CD4-positive, CD25-positive, alpha-beta regulatory T cell (primary cell): ENCODE measurements at places on chromosomes 4 and X. TPM values are rescaled to one million over a fixed set of nuclear protein-coding genes. Genes with fewer than 3 reads are reported as not detected.
A peak's percentile ranks its signal among the peaks of the same experiment; 100 is the strongest.

GRCh38 chrX:87003031-87003430 is 514.6 kb upstream of the KLHL4 start:
- no peak for DNase-seq
- no peaks in the 10 kb centered on the region for H3K27me3 ChIP-seq
- no peak overlapping the region for H3K4me3 ChIP-seq

DNA sequence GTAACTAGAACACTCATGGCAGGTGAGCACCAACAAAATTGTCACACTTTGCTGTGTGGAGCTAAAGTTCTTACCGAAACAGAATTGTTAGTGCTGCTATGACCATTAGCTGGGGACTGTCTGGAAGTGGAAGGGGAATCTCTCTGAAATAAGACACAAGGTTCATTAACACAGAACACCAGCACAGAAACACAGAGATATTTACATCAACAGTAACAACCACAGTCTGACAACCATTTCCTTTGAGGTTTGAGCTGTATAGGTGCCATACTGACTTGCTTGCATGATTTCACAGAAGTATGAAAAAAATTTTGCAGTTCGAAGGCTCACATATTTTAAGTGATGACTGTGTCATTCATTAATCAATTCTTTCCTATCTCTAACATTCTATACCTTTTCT is 109.8 kb downstream of the NYX start:
- H3K4me3 ChIP-seq = peak overlapping the region; percentile 42
- peak overlapping the region; percentile 69 for H3K27ac ChIP-seq
- peaks cover 20% of the 10 kb centered on the region for H3K36me3 ChIP-seq
- DNase-seq = peak; percentile 49
- H3K4me1 ChIP-seq = peaks cover 35% of the 10 kb centered on the region
- no peaks in the 10 kb centered on the region for H3K27me3 ChIP-seq

- H3K36me3 ChIP-seq = no peaks in the 10 kb centered on the region
- no peaks in the 10 kb centered on the region for H3K4me1 ChIP-seq
- H3K27ac ChIP-seq = no peak overlapping the region
- DNase-seq = no peak
- H3K4me3 ChIP-seq = no peak overlapping the region
Observed at GRCh38 chr4:140743194-140743931, 12.8 kb downstream of the TBC1D9 start.

GRCh38 chr4:179344861-179345260 is 1902.6 kb upstream of the AGA start:
- H3K36me3 ChIP-seq = no peaks in the 10 kb centered on the region

GRCh38 chr4:10081218-10081606 is 35.4 kb downstream of the WDR1 start:
- peaks cover 99% of the 10 kb centered on the region for H3K36me3 ChIP-seq
- no peak overlapping the region for H3K27ac ChIP-seq

- H3K4me3 ChIP-seq = no peak overlapping the region
- H3K4me1 ChIP-seq = no peaks in the 10 kb centered on the region
- no peak overlapping the region for H3K27ac ChIP-seq
Observed at GRCh38 chrX:153708415-153708814, 15.8 kb downstream of the BCAP31 start.

GRCh38 chrX:5559386-5559785 is 669.3 kb downstream of the NLGN4X start:
- H3K36me3 ChIP-seq = no peaks in the 10 kb centered on the region
- no peak overlapping the region for H3K27ac ChIP-seq
- no peak overlapping the region for H3K4me3 ChIP-seq
- H3K4me1 ChIP-seq = no peaks in the 10 kb centered on the region
- DNase-seq = no peak

DNA sequence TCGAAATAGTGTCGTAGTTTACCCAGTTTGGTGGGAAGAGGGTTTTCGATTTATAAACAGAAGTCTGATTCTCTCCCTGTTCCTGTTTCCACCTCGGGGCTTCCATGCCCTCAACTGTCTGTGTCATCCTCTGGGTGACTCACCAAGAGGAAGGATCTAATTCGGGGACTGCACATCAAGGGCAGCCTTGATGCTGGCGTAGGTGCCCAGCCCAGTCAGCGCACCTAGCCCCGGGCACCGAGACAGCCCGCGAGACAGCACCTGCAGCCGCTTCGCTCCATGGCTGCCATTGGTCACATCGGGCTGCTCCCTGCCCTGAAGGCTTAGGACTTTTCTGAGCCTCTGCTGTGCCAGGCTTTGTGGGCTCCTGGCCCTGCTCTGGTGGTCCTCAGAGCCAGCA is 7.7 kb downstream of the ABCD1 start:
- H3K4me3 ChIP-seq = no peak overlapping the region
- no peaks in the 10 kb centered on the region for H3K36me3 ChIP-seq
- DNase-seq = no peak
- H3K4me1 ChIP-seq = peaks cover 5% of the 10 kb centered on the region

DNA sequence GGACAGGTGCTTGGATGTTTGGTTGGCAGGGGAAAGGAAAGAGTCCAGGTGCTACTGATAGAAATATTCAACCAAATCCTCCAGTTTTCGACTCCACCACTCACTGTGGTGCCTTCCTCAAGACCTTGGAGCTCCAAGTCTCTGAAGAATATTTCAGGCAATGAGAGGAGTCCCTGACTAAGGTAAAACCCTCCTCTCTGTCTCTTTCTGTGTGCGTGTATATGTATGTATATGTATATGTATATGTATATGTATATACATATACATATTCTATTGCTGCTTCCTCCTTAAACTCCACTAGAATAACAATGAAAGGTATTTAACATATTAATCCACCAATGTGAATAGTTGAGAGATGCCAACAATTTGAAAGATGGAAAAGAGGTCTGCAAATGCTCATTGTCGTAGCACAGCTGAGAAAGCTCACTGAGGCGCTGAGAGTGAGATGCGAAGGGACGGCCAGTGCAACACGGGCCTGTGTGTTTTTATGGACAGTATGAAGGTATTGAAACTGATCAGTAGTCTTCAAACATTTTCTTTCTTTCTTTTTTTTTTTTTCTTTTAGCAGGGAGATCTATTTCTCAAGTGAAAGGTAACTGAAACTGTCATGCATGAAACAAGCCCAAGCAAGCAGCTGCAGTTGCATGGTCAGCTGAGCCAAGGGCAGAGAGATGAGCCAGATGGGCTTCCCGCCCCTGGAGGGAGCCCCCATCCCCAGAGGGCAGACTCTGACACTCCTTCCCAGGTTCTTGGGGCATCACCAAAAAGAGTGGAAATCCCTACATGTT is 41.1 kb upstream of the HS3ST1 start:
- H3K27ac ChIP-seq = peak overlapping the region; percentile 83
- H3K27me3 ChIP-seq = no peaks in the 10 kb centered on the region
- no peaks in the 10 kb centered on the region for H3K36me3 ChIP-seq
- H3K4me3 ChIP-seq = no peak overlapping the region

- no peaks in the 10 kb centered on the region for H3K4me1 ChIP-seq
- H3K36me3 ChIP-seq = no peaks in the 10 kb centered on the region
- H3K4me3 ChIP-seq = no peak overlapping the region
- DNase-seq = peak; percentile 6
- no peak overlapping the region for H3K27ac ChIP-seq
Observed at GRCh38 chrX:78024349-78025059, 55.1 kb upstream of the PGAM4 start.

DNA sequence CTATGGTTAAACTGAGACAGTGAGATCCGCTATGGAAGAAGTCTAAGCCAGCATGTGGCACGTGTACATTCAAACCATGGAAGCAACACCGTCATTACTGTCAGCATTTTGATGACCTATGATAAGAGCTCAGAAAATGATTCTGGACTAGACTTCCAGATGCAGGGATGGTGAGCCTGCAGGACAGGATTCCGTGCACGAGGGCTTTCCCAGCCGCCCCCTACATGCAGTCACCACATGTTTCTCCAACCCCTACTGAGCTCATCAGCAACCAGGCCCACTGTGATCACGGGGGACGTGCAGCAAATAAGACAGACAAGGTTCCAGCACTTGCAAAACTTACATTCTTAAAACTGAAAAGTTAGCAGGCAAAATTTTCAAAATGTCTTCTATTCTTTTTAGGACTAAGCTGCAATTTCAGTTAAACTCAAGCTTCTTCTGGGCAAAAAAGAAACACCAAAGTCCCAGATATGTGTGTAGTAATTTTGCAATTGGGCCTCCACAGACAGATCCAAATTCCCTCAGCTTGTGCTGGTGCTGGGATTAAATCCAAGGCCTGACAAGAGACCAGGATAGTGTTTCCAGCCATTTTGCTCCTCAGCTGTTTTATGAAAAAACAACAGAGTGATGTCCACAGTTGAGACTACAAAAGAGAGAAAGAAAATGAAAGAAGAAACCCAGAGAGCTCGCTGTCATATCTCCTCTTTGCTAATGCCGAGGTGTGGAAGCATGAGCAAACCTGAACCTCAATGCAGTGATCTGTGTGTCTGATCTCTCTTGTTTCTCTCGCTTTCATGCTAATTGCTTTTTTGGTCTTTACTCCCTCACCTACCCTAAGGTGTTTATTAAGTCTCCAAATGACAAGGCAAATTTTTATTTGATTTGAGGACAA is 118.2 kb downstream of the AFAP1 start:
- no peaks in the 10 kb centered on the region for H3K4me1 ChIP-seq
- no peaks in the 10 kb centered on the region for H3K36me3 ChIP-seq
- no peak overlapping the region for H3K4me3 ChIP-seq
- no peak for DNase-seq

GRCh38 chrX:22952010-22952409 is 47.8 kb upstream of the DDX53 start:
- H3K4me1 ChIP-seq = no peaks in the 10 kb centered on the region
- no peak overlapping the region for H3K4me3 ChIP-seq
- DNase-seq = no peak
- no peak overlapping the region for H3K27ac ChIP-seq
- H3K36me3 ChIP-seq = no peaks in the 10 kb centered on the region

DNA sequence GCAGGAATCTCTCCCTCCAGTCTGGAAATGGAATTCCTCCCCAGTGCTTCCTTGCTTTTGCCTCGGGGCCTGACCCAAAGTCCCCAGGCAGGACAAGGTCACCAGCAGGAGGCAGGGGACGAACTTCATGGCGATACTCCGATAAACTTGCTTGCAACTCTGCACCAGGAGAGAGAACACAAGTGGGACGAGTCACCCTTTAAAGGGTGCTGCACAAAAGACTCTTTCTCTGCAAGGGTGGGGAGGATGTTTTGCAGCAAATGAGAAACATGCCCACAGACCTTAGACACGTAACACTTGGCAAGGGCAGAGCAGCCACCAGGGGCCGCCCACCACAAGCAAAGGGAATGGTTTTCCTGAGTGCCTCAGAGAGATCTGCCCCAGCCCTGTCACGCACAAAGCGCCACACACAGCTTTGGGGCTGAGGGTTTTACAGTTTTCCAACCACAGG is at the start of gene FGFBP2:
FGFBP2 (minus strand) TSS at position 175 of the 451 bp plus-strand sequence; CDS start at position 129, 46 bp downstream.
- no peaks in the 10 kb centered on the region for H3K36me3 ChIP-seq
- H3K27ac ChIP-seq = no peak within 1 kb of the TSS
- no peaks in the 10 kb centered on the region for H3K27me3 ChIP-seq
- no peak for DNase-seq
- no peak within 1 kb of the TSS for H3K4me3 ChIP-seq
- H3K4me1 ChIP-seq = no peaks in the 10 kb centered on the region

- no peaks in the 10 kb centered on the region for H3K27me3 ChIP-seq
Observed at GRCh38 chrX:41971346-41971745, 48.0 kb upstream of the CASK start.

DNA sequence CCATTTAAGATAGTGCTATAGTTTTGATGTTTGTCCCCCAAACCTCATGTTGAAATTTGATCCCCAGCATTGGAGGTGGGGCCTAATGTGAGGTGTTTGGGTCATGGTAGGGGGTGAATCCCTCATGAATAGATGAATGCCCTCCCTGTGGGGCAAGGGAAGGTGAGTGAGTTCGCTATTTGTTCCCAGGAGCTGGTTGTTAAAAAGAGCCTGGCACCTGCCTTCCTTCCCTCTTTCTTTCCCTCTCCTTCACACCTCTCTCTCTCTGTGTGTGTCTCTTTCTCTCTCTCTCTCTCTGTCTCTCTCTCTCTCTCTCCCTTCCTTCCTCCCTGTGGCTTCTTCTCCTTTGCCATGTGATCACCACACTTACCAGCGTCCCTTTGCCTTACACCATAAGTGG is 160.7 kb downstream of the AASDH start:
- H3K27ac ChIP-seq = no peak overlapping the region
- H3K36me3 ChIP-seq = no peaks in the 10 kb centered on the region
- H3K4me3 ChIP-seq = no peak overlapping the region
- H3K4me1 ChIP-seq = no peaks in the 10 kb centered on the region
- no peak for DNase-seq

DNA sequence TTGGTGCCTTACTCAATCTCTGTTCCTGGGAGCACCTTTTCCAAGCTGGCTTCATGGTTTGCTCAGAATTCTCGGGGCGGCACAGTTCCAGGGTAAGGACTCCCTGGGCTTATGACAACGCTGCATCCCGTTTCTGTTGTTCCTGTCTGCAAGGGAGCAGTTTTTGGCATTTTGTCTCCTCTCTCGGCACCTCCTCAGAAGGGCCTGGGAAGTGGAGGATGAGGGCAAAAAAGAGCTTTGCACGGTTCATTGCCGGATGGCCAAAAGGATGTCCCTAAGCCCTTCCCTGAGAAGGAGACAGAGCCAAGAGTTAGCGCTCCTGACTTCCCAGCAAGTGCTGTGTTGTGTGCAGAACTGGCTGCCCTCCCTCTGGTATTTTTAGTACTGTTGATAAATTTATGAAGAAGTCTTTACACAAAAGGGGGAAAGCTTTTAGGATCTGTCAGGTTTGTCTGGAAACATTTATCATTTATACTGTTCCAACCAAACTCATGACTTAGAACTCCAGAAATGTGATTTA is 13.4 kb downstream of the SRD5A3 start:
- no peak overlapping the region for H3K27ac ChIP-seq
- H3K4me1 ChIP-seq = no peaks in the 10 kb centered on the region
- DNase-seq = no peak
- no peaks in the 10 kb centered on the region for H3K36me3 ChIP-seq
- no peak overlapping the region for H3K4me3 ChIP-seq
- H3K27me3 ChIP-seq = no peaks in the 10 kb centered on the region

DNA sequence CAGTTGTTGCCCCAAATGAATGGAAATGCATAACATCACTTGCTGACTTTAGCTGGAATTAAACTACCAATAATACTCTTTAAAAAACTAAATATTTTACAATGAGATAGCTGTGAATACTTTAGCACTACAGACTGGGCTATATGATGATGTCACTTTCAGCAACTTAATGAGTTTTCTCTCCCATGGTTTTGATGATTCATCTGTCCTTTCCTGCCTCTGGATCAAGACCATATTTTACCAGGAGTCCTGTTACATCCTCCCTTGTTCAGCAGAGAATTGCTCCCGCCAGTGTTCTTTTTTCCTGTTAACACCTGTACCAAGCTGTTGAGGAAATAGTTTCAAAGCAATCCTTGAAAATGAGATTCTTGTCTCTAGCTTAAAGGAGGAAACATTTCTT is 543.0 kb downstream of the SPRY1 start:
- no peaks in the 10 kb centered on the region for H3K27me3 ChIP-seq
- H3K27ac ChIP-seq = no peak overlapping the region
- no peak for DNase-seq

Gene SCRG1
- polyA plus RNA-seq = 0.17 TPM

Gene SASH3
- 195 TPM for polyA plus RNA-seq

Gene NDNF
- polyA plus RNA-seq = not detected

Gene OPHN1
- not detected for polyA plus RNA-seq

Gene ZC4H2
- 8.0 TPM for polyA plus RNA-seq

Gene TENM3
- polyA plus RNA-seq = not detected

Gene CLRN2
- polyA plus RNA-seq = not detected

Gene HSFX1
- polyA plus RNA-seq = 0.08 TPM

Gene RPS6KA3
- polyA plus RNA-seq = 23.7 TPM

Gene HERC5
- 33.9 TPM for polyA plus RNA-seq
